ENCODE measurements at places on chromosomes 7 and 10.

GRCh38 chr10:31897506-31897905, 31.1 kb downstream of the ARHGAP12 start:
- DNase-seq = no peak

DNA sequence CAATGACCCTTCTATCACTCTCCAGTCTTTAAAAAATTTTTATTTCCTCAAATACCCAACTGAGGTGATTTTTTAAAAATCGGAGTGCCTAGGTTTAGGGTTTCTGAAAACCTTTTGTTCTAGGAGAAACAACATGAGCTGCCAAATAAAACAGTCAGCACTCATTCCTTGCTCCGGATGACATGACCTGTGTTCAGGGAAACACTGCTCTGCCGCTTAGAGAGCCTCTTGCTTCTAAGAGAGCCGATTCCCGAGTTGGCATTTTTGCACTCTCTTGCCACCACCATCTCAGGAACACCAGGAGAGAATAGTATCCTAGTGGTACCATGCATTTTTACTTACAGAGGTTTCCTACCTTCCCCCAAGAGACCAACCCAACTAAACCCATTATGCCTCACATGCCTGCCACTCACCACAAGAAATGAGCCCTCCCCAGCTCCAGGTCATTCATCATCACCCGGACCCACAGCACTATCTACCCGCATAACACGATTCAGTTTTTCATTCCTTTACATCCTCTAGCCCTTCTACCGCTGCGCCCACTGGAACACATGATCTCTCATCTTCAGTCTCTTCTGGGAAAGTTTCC, 365.4 kb downstream of the THSD7A start:
- DNase-seq = no peak

GRCh38 chr7:107027208-107027607, 17.3 kb upstream of the PRKAR2B start:
- DNase-seq = no peak

DNA sequence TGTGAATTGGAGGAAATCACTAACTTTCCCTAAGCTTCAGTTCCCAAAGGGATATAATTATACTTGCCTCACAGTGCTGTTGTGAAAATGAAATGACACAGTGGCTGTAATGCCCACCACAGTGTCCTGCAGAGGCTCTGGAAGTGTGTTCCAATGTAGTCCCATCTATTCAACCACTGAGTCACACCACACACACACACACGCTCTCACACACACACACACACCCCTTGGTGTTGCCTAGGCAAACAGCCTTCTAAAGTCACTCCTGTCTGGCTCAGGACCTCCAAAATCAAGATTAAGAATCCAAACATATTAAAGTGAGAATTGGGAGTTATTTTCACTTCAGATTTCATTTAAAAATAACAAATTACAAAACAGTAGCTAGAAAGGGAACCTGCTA, 73.3 kb downstream of the NRCAM start:
- DNase-seq = no peak

- DNase-seq = no peak
Measured at GRCh38 chr10:6161921-6162320, 40.8 kb upstream of the PFKFB3 start.

DNA sequence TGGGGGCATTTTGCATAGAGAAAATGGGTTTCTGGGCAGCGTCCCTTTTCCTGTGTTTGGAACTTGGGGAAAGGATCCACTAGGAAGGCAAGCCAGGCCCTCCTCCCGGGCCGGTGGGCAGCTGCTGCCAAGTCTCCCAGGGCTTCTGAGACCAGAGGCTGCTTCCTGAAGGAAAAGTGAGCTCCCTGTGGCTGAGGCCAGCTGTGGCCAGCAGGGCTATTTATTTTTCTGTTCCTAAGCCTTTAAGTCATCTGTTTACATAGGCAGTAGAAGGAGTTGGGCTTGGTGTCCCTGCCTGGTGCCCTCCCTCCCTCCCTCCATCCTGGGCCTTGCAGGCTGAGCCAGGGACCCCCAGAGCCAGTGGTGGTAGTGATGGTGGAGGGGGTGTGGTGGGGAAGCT, 70.5 kb upstream of the COL13A1 start:
- DNase-seq = peak; percentile 96

DNA sequence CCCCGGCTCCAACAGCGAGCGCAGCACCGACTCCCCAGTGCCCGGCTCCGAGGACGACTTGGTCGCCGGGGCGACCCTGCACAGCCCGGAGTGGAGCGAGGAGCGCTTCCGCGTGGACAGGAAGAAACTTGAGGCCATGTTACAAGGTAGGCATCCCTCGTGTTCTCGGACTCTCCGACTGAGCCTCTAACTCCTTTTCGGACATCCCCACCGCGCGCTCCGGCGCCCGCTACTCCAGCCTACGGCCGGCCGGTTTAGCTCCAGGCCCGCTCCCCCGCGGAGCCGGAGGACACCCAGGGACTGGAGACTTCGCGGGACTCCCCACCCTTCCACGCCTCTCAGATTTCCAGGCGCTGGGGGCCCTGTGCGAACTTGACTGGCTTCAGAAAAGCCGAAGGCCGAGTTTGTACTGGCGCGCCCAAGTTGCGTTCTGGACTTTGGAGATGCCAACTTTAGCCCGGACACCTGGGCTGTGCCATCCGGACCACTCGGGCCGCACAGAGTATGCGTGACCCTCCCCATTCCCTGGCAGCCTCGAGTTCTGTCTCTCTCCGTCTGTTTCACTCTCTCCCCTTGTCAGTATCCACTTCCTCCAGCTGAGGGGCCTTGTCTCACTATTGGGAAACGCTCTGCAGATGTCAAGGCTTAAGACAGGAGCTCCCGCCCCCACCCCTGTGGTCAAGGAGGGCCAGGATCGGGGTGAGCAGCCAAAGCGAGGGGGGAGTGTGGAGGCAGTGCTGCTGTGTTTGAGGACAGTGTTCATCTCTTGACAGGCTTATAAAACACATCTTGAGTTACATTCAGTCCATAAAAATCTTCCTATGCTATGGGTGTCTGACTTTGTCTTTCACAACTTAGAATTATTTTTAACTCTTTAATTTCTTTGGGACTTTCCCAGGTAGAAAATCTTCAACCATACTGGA, 777 bp downstream of the BICC1 start:
- peak; percentile 96 for DNase-seq

DNA sequence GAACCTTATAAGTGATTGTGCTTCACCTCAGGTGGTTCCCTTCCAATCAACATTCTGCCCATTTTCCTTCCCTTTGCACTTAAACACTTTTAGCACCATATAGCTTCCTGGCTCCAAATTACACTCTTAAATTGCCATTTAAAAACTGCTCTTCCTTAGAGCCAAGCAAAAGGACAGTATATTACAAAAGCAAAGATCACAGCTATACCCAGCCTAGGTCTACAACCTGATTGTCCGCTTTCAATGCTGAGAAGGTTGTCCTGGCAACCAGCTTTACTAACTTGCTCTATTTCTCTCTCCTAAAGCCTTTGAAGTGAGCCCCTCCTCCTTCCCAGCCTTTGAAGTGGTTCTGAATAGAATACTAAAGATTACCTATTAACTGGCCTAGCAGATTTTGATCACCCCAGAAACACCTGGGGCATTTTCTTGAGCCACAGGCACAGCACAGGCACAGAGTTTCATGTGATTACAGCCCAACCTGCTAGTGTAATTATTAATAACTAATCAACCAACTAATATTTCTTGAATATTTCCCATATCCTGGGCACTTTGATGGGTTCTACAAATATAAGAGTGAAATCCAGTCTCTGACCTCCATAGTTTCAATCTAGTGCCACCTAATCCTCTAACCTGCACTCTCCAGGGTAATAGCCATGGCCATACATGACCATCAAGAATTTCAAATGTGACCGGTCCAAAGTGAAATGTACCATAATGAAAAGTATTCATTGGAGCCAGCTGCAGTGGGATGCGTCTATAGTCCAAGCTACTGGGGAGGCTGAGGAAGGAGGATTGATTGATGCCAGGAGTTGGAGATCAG, 63.6 kb upstream of the TRIM24 start:
- peak; percentile 47 for DNase-seq

DNA sequence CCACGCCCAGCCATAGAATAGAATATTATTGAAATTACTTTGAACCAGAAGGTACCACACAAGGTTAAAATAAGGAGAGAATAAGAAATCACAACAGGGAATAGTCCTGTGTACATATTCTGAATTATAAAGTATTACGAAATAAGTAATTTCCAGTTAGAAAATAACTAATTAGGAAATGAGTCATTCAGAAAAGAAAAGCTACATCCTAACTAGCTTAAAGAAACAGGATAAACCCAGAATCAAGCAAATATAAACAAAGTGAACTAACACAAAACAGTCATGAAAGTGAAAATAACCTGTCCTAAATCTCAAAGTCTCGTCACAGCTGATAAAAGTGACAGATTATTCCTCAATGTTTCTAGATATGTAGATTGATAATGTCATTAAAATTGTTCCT, 74.8 kb upstream of the NEBL start:
- no peak for DNase-seq

Data from osteoblast (primary cell).